ENCODE measurements at places on chromosomes 12 and 14.

DNA sequence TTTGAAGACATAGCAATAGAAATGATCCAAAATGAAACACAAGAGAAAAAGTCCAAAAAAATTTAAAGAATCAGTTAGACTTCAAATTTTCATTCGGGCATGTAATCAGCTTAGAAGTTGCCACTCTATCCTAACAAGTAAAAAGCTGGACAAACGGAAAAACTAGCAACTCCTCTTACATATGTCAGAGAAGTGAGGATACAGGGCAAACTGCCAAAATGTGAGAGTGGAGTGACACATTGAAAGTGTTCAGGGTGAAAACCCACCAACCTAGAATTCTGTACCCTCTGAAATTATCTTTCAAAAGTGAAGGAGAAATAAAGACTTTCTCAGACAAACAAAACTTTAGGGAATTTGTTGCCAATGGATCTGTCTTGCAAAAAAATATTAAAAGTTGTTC is 42.0 kb upstream of the CHPT1 start:
- no peak for DNase-seq

GRCh38 chr12:88411689-88412088 is 168.6 kb downstream of the KITLG start:
- DNase-seq, result no peak

DNA sequence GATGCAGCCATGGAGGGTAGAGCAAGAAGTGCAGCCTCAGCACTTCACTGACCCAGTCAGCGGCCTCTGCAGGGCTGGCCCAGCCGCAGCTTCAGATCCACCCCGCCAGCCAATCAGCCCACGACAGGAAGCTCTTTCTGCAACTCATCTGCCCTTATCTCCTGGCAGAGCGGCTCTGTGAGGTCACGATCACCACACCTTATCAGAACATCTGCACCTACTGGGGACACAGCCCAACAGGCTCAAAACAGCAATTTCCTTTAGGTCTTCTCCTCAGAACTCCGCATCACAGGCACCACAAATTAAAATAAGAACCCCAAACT is 287.3 kb downstream of the BCL11B start:
- DNase-seq, result peak; percentile 88

DNA sequence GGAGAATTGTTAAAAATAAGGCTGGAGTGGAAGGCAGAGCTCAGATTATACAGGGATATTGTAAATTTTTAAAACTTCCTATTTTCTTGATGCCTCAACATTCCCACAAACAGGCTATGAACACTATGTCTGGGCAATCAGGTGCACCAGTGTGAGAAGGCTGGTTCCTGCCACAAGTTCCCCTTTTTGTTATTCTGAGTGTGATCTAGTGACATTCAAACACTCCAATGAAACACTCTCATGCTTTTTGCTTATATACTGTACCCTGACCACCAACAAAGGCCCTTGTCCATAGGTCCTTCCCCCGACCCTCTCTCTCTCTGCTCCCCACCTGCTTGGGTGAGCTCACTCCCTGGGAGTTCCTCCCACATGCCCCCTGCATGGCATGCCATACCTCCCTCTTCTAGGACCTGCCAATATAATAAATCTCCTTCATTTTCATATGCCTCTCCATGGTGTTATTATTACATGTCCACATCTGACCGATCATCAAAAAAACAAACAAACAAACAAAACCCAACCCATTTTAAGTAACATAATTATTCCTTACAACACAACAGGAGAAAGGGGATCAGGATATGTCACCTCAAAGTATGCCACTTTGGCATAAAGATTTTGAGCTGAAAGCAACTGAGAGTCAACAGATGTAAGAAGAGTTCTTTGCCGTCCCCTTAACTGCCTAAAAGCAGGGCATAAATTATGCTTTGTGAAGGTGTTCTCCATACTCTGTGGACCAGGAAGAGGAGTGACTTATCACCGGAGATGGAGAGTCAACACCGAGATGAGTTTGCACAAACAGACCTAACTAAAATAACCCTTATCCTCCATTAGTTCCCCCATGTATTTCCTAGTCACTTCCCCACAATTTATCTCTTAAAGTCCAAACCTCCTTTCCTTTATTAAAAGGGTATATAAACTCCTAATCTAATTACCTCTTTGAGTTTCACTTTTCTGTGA is 42.5 kb upstream of the CATSPERB start:
- no peak for DNase-seq

DNA sequence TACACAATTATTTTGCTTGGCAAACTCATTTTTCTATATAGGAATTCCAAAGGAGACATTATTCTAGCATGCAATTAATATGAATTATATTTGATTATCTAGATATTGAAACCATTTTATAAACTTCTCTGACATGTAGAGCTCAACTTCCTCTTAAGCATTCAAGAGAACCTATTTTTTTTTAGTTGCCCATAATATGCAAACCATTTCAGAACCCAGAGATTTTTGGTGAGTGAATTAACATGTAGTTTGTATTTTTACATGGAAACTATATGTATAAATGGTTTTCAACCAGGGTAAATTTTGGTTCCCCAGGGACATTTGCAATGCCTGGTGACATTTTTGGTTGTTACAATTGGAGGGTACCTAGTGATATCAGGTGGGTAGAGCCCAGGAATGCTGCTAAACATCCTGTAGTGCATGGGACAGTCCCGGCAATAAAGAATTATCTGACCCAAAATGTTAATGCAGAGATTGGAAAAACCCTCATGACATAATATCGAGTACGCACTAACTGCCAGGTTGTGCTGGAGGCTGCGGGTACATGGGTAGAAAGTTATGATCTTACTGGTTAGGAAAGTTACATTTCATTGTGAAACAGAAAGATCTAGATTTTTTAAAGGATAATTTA is 338.9 kb upstream of the GARIN2 start:
- no peak for DNase-seq

GRCh38 chr14:63371033-63371432 is 52.3 kb upstream of the GPHB5 start:
- DNase-seq, result no peak

- DNase-seq, result no peak
Observed at GRCh38 chr14:73740618-73741326, 26.6 kb upstream of the PNMA1 start.

GRCh38 chr12:118358008-118358359 is 14.7 kb downstream of the TAOK3 start:
- no peak for DNase-seq
